ENCODE measurements at places on chromosomes 6 and 20.

- no peak for DNase-seq
These were observed 213.6 kb upstream of the PREP start for GRCh38 chr6:105616521-105616920.

DNA sequence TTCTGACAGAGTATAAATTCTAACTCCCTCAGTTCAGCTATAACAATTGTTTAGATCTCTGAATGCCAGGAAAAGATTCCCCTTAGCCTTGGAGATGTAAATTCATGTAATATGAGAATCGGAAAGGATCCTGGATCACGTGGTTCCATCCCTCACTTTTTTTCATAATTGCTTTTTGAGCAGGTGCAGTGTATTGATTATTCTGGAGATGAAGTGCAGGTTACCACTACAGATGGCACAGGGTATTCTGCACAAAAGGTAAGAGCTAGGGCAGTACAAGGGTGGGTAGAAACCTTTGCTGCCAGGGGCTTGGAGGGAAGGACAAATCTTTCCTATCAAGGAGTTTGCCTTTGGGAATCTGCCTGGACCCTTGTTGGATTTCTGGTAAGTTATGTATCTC is 52.7 kb downstream of the KDM1B start:
- DNase-seq = no peak

DNA sequence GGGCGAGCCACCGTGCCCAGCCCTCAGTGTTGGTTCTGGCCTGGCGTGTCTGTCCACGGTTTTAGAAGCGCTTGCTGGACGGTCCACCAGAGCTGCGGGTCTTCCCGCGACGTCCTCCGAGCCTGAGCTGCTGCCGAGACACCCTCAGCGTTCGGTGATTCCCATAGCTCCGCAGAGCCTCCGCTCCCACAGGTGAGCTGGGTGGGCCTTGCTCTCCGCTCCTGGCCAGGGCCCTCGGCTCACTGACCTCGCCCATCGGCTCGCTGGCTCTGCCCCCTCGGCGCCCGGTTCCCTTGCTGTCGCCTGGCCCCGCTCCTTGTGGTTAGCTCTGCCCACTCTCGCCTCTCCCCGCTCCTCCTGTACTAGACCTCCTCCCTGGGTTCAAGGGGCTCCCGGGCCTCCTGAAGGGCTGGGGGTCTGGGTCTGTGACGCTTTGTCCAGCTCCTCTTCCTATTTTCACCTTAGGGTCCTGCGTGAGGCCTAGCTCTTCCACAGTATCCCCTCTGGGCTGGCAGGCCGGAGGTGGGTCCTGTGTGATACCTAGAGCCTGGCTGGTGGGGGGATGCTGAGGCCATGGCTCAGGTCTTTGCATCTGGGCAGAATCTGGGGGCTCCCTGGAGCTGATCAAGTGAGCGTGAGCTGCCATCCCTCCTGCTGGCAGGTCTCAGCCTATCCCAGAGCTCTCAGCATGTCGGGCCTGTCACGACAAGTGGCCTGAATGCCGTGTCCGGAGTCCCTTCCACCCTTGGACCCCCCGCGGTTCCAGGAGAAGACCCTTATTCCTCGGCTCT is 5.0 kb upstream of the COX4I2 start:
- no peak for DNase-seq

DNA sequence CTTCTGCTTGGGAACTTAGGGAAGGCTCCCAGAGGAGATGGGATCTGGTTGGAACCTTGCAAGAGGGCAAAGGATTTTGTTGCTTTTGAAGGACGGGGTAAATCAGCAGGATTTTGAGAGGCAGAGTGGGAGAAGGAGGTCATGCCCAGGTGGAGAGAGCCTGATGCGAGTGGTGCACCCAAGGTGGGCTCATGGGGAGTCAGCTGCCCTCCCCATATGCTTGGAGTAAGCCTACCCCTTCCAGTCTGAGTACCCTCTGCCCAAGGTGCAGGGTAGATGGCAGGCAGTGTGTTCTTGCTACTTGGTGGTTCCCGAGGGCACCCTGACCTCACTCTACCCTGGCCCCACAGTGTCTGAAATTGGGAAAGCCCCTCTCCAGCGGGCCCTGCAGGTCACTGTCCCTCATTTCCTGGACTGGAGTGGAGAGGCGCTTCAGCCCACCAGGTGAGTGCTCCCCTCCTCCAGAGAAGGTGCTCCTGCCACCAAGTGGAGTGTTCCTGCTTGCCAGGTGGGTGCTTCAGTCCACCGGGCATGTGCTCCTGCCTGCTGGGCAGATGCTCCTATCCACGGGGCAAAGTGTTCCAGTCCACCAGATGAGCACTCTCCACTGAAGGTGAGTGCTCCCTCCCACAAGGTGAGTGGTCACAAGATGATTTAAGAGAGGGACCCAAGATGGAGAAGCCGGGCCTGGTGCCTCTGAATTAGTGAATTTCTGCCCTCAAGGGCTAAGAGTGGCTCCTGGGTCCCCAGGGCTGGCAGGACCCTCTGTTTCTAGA is 3.4 kb downstream of the BPIFB2 start:
- no peak for DNase-seq

DNA sequence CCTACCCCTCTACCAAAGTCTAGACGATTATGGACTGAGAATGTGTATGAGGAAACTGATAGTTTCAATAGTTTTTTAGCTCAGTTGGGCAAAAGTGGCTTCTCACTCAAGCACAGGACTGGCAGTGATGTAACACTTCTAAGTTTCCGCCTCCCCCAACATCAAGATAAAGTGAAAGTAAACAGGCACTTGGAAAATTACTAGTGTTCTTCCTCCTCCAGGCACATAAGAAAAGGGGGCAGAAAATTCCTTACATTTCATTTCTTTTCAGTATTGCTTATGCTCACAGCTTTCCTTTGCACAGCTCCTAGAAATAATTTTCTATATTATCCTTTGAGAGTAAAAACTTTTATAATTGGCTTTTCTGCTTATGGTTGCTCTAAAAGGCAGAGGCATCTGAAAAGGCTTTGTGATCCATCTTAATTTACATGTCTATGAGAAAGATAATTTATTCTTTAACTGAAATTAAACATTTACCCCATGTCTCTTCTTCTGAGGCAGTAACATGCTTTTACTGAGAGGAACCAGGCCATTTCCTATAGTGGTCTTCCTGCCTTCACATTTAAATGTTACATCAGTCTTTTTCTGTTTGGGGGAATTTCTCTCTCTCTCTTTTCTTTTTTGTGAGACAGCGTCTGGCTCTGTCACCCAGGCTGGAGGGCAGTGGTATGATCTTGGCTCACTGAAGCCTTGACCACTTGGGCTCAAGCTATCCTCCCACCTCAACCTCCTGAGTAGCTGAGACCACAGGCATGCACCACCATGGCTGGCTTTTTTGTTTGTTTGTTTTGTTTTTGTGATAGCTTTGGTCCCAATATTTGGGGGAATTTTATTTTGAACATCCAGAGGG is 65.0 kb upstream of the EEF1A1 start:
- peak; percentile 62 for DNase-seq

DNA sequence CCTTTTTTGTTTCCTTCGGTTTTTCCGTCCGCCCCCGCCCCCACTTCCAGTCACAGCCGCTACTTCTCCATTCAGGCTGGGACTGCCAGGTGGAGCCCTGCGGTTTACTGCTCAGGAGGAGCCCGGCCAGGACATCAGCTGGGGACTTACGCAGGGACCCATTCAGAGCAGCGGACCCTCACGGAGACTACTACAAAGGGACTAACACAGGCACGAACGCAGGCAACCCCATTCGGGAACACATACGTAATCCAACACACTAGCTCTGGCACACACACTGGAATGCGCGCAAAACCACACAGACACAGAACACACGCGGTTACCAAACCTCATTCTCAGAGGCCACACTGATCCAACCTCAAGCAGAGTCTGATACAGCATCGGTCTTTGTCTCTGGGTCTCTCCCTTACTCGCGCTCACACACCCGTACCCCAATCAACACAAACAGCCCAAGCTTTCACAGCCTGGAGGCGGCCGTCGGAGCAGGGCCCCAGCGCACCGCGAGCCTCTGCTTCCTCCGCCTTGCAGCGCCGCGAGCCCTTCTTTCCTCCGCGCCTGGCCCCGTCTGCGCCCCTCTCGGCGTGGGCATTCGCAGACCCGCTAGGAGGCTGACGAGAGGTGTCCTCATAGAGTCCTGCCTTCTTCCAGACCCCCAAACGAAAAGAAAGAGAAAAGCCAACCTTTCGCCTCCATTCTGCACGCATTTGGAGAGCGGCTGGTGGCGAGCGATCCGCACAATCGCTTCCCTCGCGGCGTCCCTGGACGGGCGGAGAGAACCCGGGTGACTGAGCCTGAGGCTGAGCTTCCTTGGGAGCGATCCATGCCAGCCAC is 1.1 kb upstream of the SLC32A1 start:
- peak; percentile 34 for DNase-seq

DNA sequence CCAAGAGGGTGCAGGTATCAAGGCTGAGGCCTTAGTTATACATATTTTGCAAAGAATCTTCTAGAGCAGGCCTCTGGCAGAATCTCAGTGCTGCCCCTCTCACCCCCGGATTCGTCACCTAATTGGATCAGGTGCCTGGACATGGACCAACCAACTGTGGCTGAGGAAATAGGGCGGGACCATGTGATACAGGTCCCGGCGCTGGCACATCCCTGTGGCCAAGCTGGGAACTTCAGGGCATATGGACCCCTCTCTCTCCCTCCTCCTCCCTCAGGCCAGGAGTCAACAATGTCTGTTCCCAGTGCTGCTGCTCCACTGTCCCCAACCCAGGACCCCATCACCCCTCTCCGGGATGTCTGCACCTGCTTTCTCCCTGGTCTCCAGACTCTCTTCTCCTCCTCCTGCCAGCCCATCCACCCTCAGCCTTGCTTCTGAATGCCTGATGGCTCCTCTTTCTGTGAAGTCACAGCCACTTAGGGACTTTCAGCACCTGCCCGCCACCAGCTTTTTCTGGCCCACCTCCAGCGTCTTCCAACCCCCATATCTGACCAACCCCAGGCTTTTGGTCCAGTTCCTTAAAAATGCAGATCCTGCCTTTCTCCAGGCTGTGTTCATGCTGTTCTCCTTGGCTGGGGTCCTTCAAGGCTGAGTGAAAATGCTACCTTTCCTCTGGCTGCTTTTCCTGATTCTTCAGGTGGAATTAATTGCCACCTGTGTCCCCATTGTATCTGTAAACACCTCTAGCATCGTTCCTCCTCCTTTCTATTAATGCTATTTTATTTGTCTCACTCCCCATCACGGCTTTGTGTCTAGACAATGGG is 19.0 kb upstream of the MLN start:
- no peak for DNase-seq

GRCh38 chr6:145271040-145271439 is 464.3 kb downstream of the EPM2A start:
- DNase-seq = no peak

DNA sequence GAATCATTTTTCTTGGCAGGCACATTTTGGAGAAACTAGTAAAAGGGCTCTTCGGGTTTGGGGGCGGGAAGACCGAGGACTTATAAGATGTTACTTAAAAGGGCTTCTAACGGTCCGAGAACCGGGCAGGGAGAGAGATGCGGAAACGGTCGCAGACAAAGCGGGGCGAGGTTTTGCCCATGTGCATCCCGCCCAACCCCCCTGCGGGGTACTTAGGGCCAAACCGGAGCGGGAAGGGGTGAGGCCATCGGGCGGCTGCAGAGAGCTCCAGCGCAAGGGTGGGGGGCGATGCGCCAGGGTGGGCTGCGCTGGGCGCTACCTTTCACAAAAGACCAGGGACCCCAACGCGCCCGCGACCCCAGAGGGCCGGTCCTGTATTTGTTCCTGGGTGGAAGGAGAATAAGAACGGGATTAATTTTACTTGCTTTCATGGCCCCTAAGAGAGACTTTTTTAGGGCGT is 616 bp downstream of the TUBB start:
- DNase-seq = peak; percentile 52

All from GM13977 (cell line).